ENCODE measurements at places on chromosomes 3 and 15.

DNA sequence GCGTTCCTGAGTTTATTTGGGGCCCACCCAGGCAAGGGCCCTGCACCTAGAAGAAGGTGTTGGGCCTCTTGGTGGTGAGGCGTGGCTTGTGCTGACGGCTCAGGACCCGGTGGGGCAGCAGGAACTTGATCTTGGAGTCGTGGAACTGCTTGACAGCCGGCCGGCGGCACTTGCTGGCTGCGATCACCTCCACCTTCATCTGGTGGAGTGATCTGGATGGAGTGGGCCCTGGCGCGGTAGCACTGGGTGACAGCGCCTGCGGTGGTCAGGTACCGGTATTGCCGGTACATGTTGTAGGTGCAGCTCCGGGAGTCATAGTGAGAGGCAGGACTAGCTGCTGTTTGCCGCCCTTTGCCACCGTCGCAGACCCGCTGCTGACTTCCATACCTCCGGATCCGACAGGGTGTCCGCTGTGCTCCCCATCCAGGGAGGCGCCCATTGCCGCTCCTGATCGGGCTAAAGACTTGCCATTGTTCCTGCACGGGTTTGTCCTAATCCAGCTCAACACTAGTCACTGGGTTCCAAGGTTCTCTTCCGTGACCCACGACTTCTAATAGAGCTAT, 136.8 kb downstream of the ANO10 start:
- DNase-seq, result no peak

DNA sequence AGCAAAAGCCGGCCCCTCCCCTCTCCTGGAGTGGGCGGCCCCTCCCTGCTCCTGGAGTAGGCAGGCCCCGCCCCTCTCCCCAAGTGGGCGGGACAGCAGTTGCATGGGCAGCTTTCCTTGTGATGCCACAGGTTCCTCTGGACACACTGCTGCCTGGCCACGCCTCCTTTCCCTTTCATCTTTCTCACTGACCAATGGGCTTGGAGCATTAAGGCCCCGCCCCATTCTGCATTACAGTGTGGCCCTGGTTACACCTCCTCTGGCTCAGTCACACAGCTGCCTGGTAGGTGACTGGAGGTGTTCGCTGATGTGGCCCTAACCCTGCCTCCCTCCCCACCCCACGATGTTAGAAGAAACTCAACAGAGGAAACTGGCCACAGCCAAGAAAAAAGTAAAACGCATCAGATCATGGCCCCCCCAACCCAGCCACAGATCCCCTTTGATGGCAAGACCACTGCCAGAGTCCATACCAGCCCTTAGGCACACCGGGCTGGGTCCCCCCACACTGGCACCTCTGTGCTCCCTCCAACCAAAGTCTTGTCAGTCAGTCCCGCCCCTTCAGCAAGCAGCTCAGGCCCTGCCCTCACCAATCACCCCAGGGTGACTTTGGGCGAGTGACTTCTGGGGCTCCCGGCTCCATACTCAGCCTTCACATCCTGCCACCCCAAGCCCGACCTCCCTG, 84.3 kb downstream of the ADAMTS7 start:
- DNase-seq, result no peak

DNA sequence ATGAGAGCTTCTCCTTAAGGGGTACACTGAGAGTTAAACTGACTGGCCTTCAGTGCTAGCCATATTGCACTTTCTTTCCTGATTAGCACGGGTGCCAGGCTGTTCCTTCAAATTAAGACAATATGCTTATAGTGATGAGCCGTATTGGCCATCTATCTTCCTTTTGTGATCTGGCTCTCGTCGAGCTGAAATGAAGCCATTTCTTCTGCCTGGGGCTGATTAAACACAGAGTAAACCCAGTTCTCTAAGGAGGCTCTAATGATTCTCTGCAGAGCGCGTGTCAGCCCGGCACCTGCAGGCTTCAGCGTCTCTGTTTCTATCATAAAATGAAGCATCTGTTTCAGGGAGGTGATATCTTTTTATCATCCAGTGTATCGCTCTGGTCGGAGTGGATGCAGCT, 107.5 kb upstream of the NR2F2 start:
- DNase-seq, result no peak

- DNase-seq, result no peak
Measured at GRCh38 chr3:127036209-127037020, 53.5 kb downstream of the PLXNA1 start.

- no peak for DNase-seq
Measured at GRCh38 chr15:42735382-42736165, 1.4 kb downstream of the CDAN1 start.

DNA sequence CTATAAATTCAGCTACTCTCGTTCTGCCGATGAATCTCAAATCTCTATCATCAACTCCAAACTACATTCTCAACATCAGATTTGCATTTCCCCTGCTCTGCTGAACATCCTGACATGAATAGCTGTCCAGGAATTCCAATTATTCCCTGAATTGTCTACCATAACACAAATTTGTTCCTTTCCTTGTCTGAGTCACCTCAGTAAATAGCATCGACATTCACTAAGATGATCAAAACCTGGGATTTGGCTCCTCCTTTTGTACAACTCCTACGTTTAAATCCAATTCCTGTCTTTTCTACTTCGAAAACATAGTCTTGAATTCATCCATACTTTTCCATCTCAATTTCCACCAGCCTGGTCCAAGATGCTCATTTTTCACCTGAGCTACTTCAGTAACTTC, 107.0 kb downstream of the GREM1 start:
- DNase-seq, result no peak

- DNase-seq, result peak; percentile 81
Measured at GRCh38 chr15:69394556-69395282, 19.4 kb upstream of the KIF23 start.

GRCh38 chr15:42111924-42112323, 17.6 kb upstream of the PLA2G4D start:
- no peak for DNase-seq

- no peak for DNase-seq
Measured at GRCh38 chr15:92164327-92165000, 229.2 kb upstream of the ST8SIA2 start.

DNA sequence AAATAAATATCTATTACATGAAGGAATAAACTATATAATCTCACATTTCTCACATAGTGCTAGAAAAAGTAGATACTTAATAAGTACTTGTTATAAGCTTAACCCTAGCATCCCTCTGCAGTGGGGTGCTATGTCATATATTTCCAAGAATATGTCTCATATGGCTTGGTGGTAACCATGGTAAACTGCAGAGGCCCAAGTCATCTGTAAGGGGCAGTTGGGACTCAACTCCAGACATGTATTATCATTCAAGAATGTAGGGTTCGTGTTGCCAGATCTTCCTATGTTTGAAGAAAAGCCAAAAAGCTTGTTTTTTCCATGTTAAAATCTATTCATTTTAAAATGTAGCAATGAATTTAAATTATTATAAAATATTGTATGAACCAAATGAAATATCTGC, 46.2 kb downstream of the ZNF385D start:
- no peak for DNase-seq

GRCh38 chr15:91526424-91526823, 327.1 kb upstream of the SLCO3A1 start:
- DNase-seq, result no peak

DNA sequence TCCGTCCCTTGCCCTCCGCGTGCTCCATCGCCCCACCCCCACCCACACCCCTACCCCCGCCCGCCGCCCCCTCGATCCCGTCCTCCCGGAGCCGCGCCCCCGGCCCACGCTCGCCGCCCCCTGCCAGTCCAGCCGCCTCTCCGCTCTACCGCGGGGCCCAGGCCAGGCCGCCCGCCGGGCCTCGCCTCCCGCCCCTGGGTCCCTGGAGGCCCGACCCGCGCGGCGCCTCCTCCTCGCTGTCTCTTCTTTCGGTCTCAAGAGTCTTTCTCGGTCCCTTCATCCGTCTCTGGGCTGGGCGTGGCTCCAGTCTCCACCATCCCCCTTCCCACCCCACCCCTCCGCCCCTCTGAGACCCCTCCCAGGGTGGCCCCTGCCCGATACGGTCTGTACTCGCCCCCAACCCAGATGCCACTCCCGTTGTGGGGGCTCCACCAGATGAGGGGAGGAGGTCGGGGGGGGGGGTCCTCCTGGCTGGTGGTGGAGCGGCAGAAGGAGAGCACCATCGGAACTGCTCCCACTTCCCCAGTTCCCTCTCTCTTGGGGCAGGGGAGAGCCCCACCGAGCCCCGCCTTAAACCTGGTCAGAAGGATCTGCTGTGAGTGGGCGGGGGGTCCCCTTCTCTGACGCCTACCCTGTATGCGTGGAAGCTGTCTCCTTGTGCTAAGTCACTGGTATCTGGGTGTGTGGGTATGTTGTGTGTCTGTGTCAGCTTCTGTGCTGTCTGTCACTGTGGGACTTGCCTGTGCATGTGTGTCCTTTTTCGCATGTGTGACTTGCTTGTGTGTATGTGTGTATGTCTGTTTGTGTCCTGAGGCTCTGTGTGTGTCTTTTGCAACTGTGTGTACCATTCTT, 1.0 kb downstream of the PRKCD start:
- no peak for DNase-seq

GRCh38 chr3:72177075-72178050, 392.4 kb upstream of the PROK2 start:
- DNase-seq, result no peak

DNA sequence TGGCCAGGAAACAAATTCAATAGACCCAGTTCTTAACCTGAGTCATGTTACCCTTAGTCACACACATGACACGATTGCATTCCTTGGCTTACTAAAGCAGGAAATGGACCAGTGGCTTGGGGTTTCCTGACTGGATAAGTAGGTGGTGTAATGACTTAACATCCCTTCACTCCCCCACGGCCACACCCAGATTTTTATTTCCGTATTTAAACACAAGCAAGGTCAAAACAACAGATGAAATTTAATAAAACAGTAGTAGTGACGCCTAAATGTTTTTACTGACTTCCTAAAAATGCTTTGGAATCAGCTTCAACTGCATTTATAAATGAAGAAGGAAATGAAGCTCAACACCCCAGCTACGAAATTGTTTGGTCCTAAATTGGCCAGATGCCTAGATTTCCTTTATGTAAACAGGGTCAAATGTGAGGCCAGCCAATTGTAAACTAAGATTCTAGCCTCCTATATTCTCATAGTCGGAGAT, 324.3 kb downstream of the CHST2 start:
- DNase-seq, result no peak

GRCh38 chr3:184899953-184900595, 88.1 kb downstream of the VPS8 start:
- no peak for DNase-seq

- no peak for DNase-seq
Measured at GRCh38 chr15:51283026-51283425, 55.4 kb downstream of the CYP19A1 start.

DNA sequence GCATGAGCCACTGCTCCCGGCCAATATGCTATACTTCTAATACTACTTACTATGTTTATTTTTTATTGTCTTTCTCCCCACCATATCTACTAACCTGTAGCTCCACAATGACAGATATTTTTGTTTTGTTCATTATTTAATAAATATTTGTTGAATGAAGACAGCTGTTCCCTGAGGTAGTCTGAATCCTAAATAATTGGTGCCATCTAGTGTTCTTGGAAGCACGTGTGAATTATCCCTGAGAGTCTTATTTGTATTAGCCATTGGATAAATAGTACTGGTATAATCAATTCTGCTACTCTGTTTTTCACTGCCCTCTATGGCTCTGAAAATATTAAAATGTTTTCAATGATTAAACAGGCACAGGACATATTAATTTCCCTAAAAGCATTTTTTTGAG, 5.6 kb upstream of the APPL1 start:
- no peak for DNase-seq

GRCh38 chr3:14273901-14274611, 95.4 kb downstream of the LSM3 start:
- DNase-seq, result no peak

Data from activated CD8-positive, alpha-beta memory T cell treated with anti-CD3 and anti-CD28 coated beads for 1 hour (primary cell).